ENCODE measurements at places on chromosomes 16 and 17.

- DNase-seq, result peak; percentile 80
These were observed 5.0 kb downstream of the TBKBP1 start for GRCh38 chr17:47698749-47699535.

DNA sequence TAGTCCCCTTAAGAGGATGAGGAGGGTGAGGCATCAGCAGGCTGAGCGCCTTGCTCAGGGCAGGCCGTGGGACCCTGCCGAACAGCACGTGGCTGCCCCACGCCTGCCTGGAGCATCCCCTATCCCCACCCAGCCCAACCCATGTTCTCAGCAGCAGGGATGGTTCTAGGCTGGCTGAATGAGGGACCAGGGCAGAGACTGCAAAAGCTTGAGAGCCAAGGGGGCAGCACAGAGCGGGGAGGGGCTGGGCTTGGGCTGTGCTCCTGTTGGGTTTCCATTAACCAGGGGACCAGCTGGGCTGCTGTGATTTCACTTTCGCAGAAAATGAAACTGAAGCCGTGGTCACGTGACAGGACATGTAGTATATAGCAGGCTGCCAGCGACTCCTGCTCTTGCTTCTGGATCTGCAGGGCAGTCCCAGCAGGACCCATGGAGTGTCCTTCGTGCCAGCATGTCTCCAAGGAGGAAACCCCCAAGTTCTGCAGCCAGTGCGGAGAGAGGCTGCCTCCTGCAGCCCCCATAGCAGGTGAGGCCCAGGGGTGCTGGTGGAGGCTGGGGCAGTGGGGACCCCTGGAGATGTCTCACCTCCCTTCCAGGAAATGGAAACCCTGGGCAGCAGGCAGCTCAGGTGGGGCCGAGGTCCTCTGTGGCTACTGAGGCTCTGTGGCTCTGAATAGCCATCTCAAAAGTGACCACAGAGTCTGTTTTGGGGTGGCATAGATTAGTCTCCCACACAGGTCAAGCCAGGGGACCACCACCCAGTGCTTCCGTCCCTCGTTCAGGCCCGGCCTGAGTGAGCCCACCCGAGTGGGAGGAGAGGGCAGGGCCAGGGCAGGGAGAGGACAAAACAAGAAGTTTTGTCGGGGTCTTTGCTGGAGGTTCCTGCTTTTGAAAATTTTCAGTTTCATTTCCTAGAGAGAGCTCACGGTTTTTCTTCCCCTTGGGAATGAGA lies 2.9 kb downstream of the RNF213 start:
- peak; percentile 83 for DNase-seq

DNA sequence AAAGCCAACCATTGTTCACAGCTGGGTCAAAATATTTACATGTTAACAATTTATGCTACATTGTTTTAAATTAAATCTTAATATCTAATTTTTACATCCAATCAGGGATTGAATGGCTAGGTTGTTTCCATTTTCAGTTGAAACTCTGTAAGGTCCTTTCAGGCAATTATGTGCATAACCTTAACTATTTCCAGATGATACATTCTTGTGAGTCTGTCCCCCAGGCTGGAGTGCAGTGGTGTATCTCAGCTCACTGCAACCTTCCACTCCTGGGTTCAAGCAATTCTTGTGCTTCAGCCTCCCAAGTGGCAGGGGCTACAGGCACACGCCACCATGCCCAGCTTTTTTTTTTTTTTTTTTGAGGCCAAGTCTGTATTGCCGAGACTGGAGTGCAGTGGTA lies 10.4 kb downstream of the CDC42EP4 start:
- DNase-seq, result no peak

GRCh38 chr16:57051696-57052228 lies 40.6 kb upstream of the CPNE2 start:
- no peak for DNase-seq

DNA sequence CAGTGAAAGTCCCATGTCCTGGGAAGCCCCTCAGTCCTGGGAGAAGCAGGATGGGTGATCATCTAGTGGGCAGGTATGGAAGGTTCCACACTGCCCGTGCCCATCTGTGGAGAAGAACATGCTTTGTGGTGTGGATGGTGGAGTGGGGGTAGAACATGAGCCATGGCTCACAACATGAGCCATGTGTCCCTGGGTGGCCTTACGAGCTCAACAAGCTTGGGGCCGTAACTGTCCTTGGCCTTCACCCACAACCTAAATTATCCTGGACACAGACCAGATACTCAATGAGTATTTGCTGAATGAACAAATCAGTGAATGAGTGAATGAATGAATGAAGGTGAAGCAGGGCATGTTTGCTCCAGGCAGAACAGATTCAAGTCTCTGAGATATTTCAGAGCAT lies 13.5 kb downstream of the SOX8 start:
- no peak for DNase-seq

Measured in stimulated activated CD8-positive, alpha-beta memory T cell treated with anti-CD3 and anti-CD28 coated beads, Interleukin-12 subunit alpha, Interleukin-12 subunit beta, amount 100 ng/mL, for 1 hour (primary cell).